ENCODE measurements at places on chromosomes 6 and 20.

- no peak for DNase-seq
Observed at GRCh38 chr20:32541323-32542258, 43.5 kb downstream of the NOL4L start.

DNA sequence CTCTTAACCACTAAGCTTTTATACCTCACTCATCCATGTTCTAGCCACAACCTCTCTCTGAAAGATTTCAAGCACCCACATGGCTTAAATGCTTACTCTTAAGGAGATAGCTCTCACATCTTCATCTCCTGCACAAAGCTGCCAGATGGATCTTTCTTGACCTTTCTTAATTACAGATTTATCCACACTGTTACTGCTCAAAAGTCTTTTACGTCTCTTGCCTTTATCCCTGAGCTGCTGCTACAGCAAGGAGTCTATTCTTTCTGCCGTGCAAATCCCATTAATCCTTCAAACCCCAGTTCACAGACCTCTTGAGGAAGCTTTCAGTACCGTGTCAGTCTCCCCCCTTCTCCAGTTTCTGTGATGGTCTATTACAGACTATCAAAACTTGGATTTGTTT is 54.6 kb downstream of the B4GALT5 start:
- no peak for DNase-seq

GRCh38 chr20:19750101-19750606 is 7.9 kb upstream of the RIN2 start:
- no peak for DNase-seq

- DNase-seq, result no peak
Observed at GRCh38 chr6:3986241-3986640, 92.7 kb downstream of the FAM217A start.
